Jurkat, Clone E6-1 (cell line): ENCODE measurements at places on chromosomes 5 and 9.
A peak's percentile ranks its signal among the peaks of the same experiment; 100 is the strongest.

GRCh38 chr9:124465736-124466135 is 15.5 kb downstream of the ADGRD2 start:
- no peak for DNase-seq

- DNase-seq: no peak
These were observed 30.0 kb downstream of the XPA start for GRCh38 chr9:97666907-97667686.

GRCh38 chr9:135332516-135332915 is 147.1 kb upstream of the PPP1R26 start:
- no peak for DNase-seq

- DNase-seq: peak; percentile 44
These were observed 117.2 kb downstream of the INVS start for GRCh38 chr9:100216178-100216787.

DNA sequence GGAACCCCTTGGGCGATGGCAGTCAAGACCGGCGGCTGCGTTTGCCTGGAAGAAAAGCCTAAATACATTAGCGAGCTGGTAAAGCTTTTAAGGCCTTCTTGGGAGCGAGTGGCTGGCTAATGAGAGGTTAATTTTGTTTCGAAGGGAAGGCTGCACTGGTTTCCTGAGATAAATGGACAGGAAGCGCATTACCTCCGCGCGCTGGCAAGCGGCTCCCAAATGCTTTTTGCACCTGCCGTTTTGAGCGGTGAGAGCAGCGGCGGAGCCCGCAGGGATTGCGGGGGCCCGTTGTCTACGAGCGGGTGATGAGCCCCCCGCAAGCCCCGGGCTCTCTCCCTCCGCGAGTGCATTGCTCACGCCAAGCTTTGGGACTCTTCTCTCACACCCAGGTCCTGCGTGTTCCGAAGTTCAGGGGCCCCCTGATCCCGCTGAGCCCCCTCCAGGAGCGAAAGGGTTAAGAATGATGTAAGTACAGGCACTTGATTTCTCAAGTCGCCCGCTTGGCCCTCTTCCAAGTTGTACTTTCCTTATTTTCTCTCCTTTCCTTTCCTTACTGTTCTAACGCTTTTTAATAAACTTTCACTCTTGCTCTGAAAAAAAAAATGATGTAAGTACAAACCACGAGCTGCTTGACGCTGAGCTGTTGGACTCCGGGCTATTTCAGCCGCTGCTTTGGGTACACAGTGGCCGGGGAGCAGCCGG is 3.1 kb upstream of the RGMB start:
- peak; percentile 47 for DNase-seq

DNA sequence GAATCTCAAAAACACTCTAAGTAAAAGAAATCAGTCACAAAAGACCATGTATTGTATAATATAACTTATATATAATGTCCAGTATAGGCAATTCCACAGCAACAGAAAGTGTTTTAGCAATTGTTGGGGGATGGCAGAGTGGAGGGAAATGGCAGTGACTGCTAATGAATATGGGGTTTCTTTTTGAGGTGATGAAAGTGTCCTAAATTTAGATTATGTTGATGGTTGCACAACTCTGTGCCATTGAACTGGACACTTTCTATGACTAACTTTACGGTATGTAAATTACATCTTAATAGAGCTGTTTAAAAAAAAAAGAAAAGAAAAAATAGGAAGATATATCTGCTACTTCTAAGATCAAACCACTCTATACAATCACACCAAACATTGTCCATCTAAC is 124.9 kb upstream of the ZNF462 start:
- DNase-seq: no peak

GRCh38 chr5:168341178-168341577 is 49.7 kb downstream of the WWC1 start:
- DNase-seq: no peak

- DNase-seq: no peak
These were observed 446.8 kb downstream of the CCDC171 start for GRCh38 chr9:15999422-16000339.

DNA sequence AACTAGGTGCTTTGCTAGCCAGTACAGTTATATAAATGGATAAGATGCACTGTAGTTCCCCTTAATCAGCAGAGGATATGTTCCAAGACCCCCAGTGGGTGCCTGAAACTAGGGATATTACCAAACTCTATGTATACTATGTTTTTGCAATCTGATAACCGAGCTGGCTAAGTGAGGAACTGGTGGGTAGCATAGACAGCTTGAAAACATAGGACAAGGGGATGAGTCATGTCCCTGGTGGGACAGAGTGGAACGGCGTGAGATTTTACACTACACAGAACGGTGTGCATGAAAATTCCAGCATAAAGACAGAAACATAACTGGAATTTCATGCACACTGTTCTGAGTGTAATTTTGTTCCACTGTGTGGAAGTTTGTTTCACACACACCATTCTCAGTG is 86.9 kb downstream of the BASP1 start:
- no peak for DNase-seq

DNA sequence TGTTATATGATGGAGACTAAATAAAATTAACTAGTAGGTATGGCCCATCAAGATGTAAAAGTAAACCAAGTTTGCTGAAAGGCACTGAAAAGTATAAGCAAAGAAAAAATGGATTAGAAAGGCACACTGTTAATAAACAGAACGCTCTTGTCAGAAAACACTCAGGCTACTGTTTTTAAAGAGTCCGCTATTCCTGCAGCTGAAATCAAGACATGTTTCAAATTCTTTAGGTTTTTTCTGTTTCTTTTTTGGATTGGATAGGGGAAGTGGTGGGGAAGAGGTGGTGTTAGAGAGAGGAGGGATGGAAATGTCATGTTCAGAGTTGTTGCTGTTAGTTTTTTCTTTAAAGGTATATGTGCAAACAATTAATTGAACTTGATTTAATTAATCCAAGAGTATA is 17.5 kb downstream of the OSTF1 start:
- no peak for DNase-seq

GRCh38 chr5:179355976-179356974 is 11.0 kb upstream of the ADAMTS2 start:
- DNase-seq: no peak

DNA sequence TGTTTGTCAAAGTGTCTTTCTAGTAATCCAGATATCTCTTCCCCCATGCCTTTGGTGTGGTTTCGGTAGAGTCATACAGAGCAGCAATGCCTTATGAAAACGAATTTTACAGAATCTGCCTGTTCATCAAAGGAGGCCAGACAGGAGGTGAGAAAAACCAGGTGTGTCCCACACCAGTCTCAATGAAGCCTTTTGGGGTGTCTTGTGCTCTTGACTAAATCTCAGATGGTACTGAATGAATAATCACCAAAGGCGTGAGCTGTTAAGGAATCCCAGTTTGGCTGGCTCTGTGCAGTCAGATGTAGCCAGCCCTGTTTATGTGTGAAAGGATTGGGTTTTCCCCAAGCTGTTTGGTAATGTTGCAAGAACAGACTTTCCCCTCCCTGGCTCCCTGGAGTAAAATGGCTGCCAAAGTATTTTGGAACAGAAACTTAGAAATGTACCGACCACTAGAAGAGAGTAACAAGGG is 70.8 kb upstream of the CDKN2B start:
- DNase-seq: no peak
